Eye (tissue), 1 donor: ENCODE measurements at places on chromosomes 3 and 15.
A peak's percentile ranks its signal among the peaks of the same experiment; 100 is the strongest.

DNA sequence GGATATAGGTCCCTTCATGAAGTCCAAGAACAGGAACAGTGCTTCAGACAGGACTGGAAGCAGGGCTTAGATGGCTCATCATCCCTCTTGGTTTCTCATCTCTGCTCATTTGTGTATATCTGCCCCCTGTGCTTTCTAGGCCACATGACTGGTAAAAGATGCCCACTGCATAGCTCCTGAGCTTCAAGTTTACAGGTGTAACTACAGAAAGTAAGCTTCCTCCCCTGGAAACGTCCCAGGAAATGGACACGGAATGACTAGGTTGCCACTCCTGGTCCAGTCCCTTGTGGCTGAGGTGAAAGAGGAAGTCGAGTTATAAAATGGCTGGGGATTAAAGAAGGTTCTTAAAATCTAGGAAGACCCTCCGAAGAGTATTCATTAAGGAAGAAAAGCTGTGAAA, 32.5 kb downstream of the MYO5A start:
- DNase-seq, result no peak

DNA sequence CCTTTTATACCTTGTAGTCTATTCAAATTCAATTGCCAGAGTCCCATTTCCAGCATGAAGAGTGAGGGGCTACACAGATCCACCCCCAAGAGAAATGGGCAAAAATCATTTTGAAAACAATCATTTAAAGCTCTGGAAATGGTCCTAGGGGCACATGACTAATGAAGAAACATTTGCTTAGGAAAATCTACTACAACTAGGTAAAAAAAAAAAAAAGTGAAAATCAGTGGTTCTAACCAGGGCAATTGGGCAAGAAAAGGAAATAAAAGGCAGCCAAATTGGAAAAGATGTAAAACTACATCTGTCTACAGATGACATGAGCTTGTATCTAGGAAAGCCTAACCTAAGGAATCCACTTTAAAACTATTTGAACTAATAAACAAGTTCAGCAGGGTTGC, 9.4 kb downstream of the IMPG2 start:
- DNase-seq, result no peak

DNA sequence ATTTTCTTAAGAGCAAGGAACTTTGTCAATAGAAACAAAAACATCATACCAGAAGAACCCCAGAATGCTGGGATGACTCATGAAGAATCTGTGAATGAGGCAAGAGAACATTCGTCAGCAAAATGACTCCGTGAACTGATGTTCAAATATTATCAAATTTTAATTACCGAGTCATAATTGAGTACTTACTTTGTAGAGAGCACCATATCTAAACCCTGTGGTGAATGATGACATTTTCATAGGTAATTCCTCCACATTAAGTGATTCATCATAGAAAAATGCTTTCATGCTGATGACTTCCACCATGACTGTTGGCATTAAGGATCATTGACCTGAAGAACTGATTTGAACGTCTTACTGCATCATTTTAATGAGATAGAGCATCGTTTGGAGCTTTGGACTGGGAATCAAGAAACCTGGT, 56.3 kb downstream of the PPARG start:
- no peak for DNase-seq

- DNase-seq, result no peak
Measured at GRCh38 chr15:66617137-66618090, 51.6 kb upstream of the LCTL start.

- DNase-seq, result peak; percentile 34
Measured at GRCh38 chr3:152175528-152175889, 93.2 kb upstream of the MBNL1 start.

DNA sequence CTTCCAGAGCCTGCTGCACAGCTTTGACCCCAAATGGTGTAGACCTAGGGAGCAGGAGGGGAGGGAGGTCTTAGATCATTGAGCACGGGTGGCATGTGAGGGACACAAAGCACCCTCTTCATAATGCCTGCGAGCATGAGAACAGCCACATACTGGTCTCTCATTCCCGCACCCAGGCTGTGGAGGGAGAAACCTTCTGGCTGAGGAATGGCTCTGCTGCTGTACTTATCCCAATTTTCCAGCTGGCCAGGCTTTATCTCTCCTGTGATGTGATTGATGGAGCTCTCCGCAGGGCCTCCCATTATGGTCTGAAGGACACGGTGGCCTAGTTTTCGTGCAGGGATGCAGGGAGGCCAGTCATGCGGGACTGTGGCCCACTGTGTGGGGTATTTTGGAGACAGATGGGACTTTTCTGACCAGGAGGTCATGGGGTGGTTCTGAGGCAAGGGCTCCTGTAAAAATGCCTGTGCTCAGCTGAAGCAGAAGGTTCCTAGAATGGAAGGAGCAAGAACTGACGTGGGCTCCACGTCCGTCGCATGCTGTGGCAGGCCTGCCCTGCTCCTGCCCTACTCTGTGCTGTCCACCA, 251.5 kb downstream of the PLCL2 start:
- peak; percentile 92 for DNase-seq

DNA sequence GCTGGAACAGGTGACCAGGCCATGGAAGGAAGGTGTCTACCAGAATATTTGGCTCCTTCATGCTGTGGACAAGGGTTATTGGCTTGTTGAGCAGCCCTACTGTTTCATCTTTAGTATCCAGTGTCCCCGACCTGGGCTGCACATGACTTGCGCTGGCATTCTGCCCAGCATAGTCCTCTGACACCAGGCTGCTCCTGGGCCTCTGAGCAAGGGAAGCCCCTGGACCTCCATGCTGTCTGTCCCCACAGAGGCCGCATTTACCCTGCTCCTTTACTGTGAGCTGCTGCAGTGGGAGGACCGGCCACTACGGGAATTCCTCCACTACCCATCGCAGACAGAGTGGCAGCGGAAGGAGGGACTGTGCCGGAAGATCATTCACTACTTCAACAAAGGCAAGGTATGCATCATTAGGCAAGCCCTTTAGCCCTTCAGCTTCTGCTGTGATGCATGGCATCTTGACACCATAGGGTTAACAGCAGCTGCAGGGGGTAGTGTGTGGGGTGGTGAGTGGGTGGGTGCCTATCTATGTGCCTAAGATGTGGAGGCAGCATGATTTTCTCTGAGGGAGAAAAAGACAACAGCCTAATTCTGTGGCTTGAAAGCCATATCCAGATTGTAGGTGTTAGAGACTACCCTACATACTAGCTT, 44.0 kb upstream of the MANF start:
- DNase-seq, result no peak

DNA sequence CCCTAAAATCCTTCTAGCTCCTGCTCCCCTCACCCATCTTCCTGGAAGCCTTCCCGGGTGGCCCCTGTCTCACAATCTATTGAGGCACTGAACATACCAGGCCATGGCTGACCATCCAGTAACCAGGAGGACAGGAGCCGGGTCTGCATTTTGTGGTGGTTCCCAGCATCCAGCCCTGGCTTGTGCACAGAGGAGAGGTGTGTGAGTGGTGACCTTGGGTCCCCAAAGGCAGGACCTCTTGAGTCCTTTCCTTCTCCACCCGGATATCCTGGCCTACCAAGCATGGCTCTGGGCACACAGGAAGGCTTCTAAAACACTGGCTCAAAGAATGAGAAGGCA, 7.8 kb downstream of the CSK start:
- DNase-seq, result no peak

- no peak for DNase-seq
Measured at GRCh38 chr3:124684459-124684858, 45.8 kb upstream of the UMPS start.

DNA sequence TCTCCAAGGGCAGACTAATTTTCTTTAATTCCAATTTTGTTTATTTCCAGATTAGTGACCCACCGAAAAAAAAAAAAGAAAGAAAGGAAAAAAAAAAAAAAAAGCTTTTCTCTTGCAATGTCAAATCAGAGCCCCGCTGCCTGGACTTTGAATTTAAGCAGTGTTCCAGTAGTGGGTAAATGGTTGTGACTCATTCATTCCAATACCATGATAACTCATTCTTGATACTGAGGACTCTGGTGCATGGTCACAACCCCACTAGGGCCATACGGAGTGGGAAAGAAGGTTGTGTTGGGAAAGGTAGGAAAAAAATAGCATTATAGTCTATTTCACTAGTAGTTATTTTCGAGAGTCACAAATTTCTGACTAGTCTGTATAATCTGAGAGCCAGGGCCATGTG, 59.1 kb upstream of the COL8A1 start:
- no peak for DNase-seq

DNA sequence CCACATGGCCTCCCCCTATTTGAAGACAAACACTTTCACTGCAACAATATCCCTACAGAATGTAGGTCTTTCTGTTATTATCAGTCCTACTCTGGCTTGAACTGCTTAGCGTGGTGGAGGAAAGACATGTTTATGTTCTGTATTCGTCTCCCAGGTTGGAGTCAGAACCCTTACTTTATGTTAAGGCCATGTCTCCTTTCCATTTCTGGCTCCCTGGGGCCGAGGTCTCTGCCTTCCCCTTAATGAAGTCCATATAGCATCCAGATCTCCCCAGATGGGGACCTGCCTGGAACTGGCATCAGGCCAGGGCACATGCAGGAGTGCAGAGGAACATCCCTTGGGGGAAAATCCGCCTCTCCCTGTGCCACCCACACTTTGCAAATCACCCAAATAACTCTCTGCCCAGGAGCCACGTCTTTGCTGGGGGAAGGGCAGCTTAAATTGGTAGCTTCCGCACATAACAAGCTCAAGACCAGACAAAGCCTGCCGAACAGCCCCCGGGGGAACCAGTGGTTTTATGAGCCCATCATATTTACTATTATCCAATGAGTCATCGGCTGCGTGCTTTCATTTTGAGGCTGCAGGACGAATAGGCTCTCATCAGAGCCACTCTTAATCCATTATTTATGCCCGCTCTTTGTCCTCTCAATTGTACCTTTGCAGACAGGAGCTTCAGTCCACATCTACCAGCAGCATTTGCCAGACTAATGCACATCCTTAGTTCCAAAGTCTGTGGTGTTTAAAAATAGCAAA, 237.0 kb downstream of the UACA start:
- DNase-seq, result peak; percentile 86

- no peak for DNase-seq
Measured at GRCh38 chr15:57135800-57136199, 217.4 kb downstream of the TCF12 start.

DNA sequence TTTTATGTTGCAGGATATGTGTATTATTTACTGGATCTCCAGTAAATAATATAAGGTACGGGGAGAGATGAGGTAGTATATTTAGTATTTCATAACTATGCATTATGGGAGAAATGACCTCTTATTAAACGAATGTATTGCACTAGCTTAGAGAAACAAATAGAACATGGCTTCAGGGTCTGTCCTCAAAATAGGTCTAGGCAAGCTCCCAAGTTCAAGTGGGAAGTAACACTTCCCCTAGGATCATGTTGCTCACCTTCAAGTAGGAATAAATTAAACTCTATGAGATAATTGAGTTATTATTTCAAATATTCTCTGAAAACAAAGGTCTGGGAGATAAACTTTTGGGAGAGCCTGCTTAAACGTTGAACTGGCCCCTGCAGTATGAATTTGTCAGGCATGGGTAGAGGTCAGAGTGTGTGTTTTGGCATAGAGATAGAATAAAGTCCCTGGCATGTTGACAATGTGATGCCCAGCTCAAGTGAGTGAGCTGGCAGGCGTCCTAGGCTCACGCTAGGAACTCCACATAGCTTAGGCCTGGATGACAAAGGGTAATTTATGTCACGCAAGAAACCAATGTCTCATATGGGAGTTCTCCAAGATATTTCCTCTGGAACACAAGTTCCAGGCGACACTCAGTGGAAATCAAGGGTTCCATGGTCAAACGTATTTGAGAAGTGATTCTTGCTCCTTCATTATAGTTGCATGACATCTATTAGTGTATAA, 236.8 kb downstream of the CACNA2D3 start:
- DNase-seq, result no peak

GRCh38 chr3:155643581-155644165, 101.2 kb downstream of the PLCH1 start:
- no peak for DNase-seq

- no peak for DNase-seq
Measured at GRCh38 chr15:84883466-84883865, 996 bp upstream of the SLC28A1 start.

DNA sequence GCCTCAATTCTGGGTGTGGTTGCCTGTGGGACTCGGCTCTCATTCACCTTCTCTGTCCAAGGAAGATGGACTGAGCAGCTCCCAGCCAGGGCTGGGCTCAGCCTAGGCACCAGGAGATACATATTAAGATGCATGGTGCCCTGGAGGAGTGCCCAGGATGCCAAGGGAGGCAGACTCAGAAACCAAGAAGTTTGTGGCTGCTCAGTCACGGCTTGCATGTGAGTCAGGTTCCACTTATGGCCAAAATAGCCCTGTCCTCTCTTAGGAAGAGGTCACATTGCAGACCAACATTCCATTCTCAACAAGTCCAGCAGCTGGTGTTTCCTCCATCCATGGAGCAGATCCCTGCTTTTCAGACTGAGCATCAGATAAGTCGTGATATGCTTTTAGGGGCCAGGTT, 21.8 kb downstream of the CDCP1 start:
- DNase-seq, result no peak

DNA sequence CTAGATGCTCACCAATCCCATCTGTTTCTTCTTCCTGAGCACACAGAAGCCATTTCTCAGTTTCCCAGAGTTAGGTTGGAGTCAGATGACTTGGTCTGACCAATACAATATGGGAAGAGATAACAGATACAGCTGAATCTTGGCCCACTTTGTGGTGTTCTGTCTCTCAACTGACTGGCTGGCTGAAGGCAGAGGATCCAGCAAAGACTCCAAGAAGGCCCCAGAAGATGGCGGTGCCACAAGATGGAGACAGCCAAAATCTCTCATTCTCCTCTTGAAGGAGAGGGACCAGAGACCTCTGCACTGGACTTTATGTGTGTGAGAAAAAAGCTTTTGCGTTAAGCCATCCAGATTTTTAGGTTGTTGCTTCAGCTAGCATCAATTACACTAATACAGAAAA, 8.2 kb upstream of the OXSR1 start:
- DNase-seq, result no peak

DNA sequence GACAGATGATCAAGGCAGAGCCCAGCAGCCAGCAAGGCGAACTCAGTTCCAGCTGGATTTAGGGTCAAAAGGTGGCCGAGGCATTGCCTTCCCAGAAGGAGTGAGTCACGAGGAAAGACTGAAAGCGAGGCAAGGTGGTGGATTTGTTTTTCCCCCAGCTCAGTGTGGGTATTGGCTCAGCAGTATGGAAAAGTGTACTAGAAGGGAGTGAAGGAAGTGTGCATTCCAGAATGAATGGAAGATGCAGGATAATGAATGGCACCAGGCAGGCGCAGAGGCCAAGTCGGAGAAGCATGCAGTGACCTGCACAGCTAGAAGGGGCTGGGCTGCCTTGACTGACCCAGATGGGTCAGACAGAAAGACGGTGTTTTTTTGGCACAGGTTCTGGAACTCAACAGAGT, 46.3 kb downstream of the FOXP1 start:
- DNase-seq, result peak; percentile 46

DNA sequence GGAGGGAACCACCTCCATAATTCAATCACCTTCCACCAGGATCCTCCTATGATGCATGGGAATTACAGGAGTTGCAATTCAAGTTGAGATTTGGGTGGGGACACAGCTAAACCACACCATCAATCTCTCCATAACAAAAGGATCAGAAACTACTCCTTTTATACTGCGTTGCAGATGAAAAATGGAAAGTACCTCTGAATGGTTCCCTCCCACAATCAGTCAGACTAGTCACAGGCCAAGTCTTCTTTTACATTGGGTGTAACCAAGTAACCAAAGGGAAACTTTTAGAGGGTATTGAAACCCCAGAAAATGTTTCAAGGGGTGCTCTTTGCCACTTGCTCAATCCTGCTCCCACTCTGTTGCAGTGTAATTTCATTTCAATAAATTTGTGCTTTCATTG, 504.3 kb upstream of the CNTN3 start:
- DNase-seq, result no peak

- no peak for DNase-seq
Measured at GRCh38 chr3:46419816-46420215, 12.8 kb downstream of the CCRL2 start.
